ENCODE measurements at places on chromosomes 7 and 10.

- no peak for DNase-seq
These were observed 41.6 kb upstream of the VWC2 start for GRCh38 chr7:49731836-49732235.

- DNase-seq: no peak
These were observed 148.7 kb downstream of the MYOF start for GRCh38 chr10:93333278-93333978.

DNA sequence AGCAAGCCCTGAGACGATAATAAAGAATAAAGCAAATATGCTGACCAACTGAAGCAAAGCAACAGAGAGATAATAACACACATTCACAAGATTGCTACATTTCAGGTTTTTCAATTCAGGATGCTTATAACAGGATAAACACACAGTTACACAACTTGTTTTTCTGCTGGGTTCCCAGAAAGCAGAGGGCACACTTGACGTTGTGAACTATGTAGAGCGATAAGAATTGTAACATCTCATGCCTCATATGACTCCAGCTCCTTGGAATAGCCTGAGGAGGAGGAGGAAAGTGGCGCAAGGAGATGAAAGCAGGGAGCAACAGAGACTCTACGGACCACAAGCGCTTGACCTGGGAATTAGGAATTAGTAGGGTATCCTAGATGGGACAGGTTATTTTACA is 201.7 kb downstream of the SKAP2 start:
- DNase-seq: no peak

- no peak for DNase-seq
These were observed 52.3 kb upstream of the COL13A1 start for GRCh38 chr10:69749178-69750010.

- no peak for DNase-seq
These were observed 4.1 kb downstream of the IL6 start for GRCh38 chr7:22730921-22731654.

DNA sequence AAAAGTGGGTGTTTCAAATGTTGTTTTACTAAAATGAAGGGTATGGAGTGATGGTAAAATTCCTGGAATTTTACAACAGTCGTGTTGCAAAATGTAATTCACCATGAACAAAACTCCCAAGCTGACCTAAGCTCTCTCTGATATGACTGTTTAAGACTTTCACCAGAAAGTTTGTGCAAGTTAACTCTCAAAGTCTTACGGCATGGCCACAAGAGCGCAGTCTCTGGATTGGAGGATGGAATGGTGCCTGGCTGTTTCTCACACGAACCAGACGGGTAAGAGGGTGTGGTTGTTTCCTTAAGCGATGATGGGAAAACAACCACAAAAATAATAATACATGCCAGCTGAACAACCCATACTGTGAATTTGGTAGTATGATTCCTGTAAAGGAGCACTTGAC is 662.5 kb downstream of the KCNMA1 start:
- DNase-seq: no peak

DNA sequence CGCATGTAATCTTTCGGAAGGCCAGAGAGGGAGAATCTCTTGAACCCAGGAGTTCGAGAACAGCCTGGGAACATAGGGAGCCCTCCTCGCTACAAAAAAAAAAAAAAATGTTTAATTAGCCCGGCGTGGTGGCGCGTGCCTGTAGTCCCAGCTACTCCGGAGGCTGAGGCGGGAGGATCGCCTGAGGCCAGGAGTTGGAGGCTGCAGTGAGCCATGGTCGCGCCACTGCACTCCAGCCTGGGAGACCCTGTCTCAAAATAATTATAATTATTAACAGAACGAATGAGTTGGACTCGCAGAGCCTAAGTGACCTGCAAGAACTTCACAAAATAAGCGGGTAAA is 794 bp downstream of the PCGF6 start:
- no peak for DNase-seq

- no peak for DNase-seq
These were observed 415.4 kb upstream of the AUTS2 start for GRCh38 chr7:69182596-69183467.

GRCh38 chr7:137642472-137642871 is 204.3 kb downstream of the DGKI start:
- no peak for DNase-seq

DNA sequence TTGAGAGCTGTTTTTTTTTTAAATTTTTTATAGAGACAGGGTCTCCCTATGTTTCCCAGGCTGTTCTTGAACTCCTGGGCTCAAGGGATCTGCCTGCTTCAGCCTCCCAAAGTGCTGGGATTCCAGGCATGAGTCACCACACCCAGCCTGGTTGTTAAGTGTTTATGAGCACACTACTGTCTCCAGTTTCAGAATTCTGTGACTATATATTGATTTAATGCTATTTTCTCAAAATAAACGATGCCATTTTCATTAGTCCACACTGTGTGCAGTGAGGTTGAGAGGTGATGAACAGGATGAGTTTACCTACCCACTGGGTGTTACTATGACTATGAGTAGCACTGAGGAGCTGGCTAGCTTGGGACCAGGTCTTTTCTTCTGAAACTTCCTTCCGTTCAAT is 110.9 kb upstream of the FAM180A start:
- no peak for DNase-seq

- no peak for DNase-seq
These were observed 77.1 kb downstream of the SVIL start for GRCh38 chr10:29557665-29558064.

DNA sequence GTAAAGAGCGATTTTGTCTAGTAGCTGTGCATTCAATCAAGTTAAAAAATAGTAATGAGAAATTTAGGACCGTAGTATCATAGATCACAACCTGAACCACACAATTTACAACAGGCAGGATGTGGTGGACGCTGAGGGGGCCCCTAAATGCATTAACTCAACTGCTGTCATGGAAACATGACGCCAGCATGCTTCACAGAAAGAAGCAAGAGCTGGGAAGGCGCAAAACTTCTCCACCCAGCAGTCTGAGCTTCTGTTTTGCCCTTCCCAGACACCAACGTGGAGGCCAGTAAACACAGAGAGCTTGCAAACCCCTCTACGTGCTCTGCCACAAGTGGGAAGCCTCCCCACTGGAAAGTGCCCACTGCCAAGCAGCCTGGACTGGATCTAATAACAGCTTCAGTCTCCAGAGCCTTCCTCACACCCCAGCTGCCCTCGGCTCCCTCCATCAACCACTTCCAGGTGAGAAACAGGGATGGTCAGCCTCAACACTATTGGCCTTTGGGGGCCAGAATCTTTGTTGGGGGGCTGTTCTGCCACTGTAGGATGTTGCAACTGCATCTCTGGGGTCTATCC is 151.8 kb downstream of the SFMBT2 start:
- peak; percentile 57 for DNase-seq

- DNase-seq: no peak
These were observed 42.9 kb downstream of the CHN2 start for GRCh38 chr7:29237489-29237888.

DNA sequence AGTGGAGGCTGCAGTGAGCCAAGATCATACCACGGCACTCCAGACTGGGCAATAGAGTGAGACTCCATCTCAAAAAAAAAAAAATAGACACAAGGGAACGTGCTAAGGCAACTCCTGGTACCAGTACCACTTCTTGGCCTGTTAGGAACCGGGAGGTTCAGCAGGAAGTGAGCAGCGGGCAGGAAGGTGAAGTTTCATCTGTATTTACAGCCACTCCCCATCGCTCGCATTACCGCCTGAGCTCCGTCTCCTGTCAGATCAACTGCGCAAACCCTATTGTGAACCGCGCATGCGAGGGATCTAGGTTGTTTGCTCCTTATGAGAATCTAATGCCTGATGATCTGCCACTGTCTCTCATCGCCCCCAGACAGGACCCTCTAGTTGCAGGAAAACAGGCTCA is 69.9 kb upstream of the FOXK1 start:
- DNase-seq: no peak

- DNase-seq: no peak
These were observed 59.1 kb downstream of the BPGM start for GRCh38 chr7:134705716-134706115.

GRCh38 chr7:36651404-36651803 is 72.9 kb downstream of the AOAH start:
- DNase-seq: no peak

DNA sequence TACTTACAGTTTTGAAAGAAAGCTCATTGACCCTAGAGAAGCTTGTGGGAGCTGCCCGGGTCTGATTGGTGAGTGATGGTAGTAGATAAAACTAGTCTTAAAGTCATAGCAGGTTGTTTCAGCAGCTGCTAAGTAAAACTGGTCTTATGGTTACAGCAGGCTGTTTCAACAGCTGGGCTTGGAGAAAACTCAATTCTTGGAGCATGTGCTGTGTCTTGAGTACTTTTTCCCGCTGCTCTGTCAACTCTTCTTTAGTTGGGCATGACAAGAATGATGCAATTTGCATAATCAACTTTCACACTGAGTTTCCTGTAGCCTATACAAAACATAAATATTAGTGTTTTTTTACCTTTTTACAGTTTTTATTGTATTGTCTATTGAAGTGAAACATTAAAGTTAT is 707.9 kb downstream of the AUTS2 start:
- no peak for DNase-seq

- no peak for DNase-seq
These were observed 198.9 kb upstream of the AUTS2 start for GRCh38 chr7:69399401-69399800.

GRCh38 chr7:2437136-2437535 is 33.7 kb downstream of the CHST12 start:
- no peak for DNase-seq

GRCh38 chr10:113732966-113733365 is 18.5 kb upstream of the PLEKHS1 start:
- DNase-seq: no peak

DNA sequence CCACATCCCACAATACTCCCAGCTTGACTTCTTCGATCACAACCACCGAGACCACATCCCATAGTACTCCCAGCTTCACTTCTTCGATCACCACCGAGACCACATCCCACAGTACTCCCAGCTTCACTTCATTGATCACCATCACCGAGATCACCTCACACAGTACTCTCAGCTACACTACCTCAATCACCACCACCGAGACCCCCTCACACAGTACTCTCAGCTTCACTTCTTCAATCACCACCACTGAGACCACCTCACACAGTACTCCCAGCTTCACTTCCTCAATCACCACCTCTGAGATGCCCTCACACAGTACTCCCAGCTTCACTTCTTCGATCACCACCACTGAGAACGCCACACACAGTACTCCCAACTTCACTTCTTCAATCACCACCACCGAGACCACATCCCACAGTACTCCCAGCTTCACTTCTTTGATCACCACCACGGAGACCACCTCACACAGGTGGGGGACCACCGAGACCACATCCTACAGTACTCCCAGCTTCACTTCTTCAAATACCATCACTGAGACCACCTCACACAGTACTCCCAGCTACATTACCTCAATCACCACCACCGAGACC is 8.6 kb downstream of the MUC3A start:
- no peak for DNase-seq

- no peak for DNase-seq
These were observed 507.0 kb upstream of the KLF6 start for GRCh38 chr10:4291990-4292389.

DNA sequence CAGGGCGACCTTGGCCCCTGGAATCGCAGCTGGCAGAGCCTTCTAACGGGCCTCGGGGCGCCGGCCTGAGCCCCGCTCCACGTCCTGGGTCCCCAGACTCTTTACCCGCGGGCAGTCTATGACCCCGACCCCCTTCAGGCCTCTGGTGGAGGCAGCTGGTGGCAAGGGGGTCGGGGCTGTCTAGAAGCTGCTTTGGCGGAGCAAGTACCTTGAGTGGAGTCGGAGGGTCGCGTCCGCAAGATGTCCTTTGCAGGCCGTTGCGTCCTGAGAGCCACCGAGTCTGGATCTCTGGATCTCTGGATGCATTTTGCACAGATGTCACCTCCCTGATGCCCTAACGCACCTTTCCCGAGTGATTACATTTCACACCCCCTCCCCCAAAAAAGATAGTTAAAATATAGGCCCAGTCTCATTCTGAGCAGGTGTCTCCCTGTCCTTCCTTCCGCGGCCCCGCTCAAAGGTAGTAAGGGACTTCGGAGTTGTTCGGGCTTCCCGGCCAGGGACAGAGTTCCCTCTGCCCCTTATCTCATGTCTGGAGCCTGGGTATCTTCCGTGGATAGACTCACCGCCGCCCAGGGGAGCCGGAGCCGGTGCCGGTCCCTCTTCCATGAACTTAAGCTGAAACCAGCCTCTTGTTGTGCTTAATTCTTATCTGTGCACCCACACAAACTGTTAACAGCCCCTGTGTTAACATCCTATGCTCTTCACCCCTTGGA is 457 bp downstream of the ACADSB start:
- no peak for DNase-seq
